RWPE1 (cell line): ENCODE measurements at places on chromosomes 1 and 21.
A peak's percentile ranks its signal among the peaks of the same experiment; 100 is the strongest.

DNA sequence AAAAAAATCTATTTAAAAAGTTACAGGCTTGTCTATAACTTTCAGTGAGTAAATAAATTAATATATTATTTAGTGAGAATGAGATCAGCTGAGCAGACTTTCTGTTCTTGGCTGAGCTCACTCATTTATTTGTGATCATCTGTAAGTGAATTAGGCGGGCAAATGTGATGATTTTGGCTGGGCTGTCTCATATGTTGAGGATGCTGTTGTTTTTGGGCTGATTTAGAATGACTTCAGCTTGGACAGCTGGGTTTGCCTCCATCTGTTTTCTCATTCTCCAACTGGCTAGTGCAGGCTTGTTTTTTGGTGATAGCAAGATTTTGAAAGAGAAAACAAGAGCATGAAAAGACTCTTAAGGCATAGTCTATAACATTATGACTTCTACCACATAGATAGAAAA lies 475.8 kb upstream of the OLFM3 start:
- no peak for DNase-seq

DNA sequence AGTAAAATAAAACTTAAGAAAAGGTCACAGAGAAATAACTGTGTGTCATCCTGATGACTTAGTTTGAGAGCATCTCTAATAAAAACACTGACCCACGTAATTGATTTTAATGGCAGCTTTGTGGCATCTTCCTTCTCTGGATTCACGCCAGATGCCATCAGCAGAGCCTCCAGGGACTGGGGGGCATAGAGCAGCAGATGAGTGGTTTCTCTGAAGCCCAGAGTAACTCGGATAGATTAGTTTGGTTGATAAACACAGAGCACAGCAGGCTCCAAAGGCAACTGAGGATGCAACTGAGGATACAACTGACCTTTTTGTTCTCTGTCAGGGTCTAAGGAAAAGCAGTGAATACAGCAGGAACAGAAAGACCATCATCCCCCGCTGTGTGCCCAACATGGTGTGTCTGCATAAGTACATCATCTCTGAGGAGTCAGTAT lies 180.8 kb downstream of the RPS6KC1 start:
- DNase-seq, result no peak

- DNase-seq, result no peak
These were observed 64.0 kb downstream of the RAP1GAP start for GRCh38 chr1:21605012-21605715.

- no peak for DNase-seq
These were observed 35.3 kb upstream of the COL6A2 start for GRCh38 chr21:46062471-46063211.

- DNase-seq, result no peak
These were observed 225.5 kb upstream of the ADAMTS5 start for GRCh38 chr21:27192281-27192949.

GRCh38 chr1:61097722-61098121 lies 15.4 kb downstream of the NFIA start:
- DNase-seq, result no peak

DNA sequence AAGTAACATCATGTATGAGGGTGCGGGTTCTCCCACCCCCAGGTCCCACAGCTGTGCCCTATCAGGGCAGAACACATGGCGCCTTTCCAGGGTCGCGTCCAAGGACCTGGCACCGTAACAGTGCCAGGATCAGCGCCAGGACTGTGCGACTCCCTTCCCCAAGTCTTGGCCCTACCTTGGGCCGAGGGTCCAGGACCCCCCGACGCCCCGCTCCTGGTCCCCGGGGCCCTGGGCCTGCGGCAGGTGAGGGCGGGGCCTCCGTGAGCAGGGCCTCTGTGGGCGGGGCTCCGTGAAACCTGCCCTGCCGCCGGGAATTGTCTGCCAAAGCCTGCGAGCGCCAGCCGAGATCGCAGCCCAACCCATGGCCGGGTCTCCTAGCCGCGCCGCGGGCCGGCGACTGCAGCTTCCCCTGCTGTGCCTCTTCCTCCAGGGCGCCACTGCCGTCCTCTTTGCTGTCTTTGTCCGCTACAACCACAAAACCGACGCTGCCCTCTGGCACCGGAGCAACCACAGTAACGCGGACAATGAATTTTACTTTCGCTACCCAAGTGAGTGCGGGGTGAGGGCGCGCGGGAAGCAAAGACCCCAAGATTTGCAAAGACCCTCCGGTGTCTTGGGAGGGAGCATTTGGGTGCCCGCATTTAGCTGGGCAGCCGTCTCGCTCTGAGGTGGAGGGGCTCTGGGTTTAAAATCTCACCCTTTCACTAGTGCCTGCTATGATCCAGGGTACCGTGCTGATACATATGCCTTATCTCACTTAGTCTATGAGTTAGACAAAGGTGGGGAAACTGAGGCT lies at the start of gene RHBG:
RHBG (plus strand) TSS at position 323 of the 796 bp plus-strand sequence; CDS start at position 362, 39 bp downstream.
- peak; percentile 48 for DNase-seq

DNA sequence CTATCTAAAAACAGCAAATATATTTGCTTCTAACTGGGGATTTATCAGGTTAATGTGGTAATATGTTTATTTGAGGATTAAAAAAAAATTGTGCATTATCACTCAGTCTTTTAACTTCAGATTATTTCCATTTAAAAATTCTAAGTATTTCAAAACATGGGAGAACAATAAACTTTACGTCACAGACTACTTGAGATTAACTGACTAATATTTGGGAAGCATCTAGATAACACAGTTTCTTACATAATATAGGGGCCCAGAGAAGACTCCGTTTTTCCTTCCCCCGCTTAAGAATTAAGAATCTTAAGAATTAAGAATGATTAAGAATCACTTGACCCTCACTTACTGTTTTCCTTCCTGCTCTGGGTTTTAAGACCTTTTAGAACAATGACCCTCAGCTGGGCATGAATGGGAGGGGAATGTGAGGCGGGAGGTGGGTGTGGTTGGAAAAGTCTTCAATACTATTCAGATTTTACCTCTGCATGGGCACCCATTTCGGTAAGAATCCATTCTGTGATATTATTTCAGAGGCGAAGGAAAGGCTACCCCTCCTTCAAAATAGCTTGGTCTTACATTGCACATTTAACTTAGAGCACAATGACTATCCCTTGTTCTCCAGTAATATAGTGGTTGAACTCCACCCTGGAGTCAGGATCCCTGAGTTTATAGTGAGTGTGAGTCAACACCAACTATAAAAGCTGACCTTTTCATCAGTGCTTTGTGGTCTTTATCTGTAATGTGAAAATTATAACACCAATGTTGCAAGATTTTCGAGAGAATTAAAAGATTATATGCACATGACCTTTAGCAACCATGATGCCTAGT lies 821.3 kb downstream of the USP25 start:
- DNase-seq, result no peak

DNA sequence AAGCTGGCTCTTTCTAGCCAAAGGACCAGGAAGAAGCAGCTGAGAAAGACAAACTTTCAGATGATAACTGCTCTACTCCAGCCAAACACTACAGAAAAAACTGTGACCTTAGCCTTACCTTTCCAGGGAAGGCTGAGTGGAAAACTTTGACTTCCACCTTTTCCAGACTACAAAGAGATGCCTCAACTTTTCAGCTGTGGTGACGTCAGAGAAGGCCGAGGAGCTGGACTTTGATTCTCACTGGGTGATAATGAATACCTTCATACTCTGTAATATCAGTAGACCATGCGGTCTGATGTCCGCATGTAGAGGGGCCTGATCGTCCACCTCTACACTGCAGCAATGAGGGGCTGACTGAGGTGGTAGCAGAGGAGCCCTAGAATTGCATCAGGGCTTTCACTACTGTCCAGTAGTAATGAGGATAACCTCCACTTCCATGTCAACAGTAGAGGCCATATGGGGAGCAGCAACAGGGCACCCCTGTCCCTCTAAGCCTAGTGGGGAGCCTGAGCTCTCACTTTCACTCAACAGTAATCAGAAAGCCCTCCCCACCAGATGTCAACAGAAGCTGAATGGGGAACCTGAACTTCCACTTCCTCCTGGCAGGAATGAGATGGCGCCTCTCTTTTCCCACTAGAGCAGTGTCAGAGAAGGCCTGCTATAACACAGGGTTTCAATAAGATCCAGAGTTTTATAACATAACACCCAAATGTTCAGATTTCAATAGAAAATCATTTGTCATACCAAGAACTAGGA lies 28.4 kb upstream of the PADI1 start:
- no peak for DNase-seq

DNA sequence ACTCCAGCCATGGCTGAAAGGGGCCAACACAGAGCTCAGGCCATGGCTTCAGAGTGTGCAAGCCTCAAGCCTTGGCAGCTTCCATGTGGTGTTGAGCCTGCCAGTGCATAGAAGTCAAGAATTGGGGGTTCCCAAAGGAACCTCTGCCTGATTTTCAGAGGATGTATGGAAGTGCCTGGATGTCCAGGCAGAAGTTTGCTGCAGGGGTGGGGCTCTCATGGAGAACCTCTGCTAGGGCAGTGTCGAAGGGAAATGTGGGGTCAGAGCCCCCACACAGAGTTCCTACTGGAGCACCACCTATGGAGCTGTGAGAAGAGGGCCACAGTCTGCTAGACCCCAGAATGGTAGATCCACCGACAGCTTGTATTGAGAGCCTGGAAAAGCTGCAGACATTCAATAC lies 29.8 kb upstream of the CD55 start:
- no peak for DNase-seq

- DNase-seq, result no peak
These were observed 537.2 kb upstream of the TMPRSS15 start for GRCh38 chr21:18940791-18941190.

DNA sequence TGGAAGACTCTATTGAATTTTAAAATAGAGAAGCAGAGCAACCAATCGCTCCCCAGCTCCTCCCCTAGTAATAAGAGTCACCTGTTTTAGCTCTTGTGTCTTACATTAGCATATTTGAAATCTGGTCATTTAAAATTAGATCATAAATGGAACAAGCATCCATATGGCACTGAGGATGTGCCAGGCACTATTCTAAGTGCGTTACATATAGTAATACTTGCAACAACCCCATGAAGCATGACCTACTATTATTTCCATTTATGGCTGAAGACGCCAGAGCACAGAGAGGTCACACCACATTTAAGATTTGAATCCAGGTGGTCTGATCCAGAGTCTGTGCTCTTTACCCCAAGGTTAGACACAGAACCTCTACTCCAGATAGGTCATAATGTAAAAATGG lies 82.0 kb upstream of the HIVEP3 start:
- DNase-seq, result no peak
